Inflammatory macrophage treated with lipopolysaccharide for 4 hours (primary cell): ENCODE measurements at places on chromosomes 5 and 9.

DNA sequence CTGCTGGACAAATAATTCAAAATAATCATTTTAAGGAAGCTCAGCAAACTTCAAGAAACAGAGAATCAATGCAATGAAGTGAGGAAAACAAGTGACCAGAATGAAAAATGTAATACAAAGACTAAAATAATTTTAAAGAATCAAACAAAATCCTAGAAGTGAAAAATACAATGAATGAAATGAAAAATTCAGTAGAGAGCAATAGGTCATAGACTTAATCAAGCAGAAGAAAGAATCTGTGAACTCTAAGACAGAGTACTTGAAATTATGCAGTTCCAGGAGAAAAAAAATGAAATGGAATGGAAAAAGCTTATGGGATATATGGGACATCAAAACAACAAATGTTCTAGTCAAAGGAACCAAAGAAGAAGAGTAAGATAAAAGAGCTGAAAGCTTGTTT is 11.8 kb upstream of the ZDHHC21 start:
- no peak for DNase-seq

DNA sequence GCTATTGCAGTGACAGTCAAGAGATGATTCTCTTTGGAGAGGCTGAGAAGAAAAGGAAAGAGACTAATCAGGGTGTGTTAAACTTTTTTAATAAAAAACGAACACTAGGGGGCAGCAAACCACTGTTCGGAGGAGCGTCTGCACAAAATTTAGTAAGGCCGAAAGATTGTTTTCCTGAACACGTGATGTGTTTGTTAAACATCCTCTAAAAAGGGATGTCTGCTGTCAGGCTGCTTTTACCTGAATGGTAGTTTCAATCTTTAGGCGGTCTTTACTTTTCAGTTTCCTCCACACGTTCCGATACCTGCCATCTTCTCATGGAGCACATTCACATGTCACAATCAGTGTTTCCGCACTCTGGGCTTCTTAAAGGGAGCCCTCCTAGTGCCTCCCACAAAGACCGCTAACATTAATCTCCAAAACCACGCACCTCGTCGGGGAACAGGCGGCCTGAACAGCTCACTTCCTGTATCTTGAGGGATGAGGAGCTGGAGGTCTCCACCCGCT is 125.2 kb downstream of the GPBP1 start:
- DNase-seq, result peak; percentile 71

DNA sequence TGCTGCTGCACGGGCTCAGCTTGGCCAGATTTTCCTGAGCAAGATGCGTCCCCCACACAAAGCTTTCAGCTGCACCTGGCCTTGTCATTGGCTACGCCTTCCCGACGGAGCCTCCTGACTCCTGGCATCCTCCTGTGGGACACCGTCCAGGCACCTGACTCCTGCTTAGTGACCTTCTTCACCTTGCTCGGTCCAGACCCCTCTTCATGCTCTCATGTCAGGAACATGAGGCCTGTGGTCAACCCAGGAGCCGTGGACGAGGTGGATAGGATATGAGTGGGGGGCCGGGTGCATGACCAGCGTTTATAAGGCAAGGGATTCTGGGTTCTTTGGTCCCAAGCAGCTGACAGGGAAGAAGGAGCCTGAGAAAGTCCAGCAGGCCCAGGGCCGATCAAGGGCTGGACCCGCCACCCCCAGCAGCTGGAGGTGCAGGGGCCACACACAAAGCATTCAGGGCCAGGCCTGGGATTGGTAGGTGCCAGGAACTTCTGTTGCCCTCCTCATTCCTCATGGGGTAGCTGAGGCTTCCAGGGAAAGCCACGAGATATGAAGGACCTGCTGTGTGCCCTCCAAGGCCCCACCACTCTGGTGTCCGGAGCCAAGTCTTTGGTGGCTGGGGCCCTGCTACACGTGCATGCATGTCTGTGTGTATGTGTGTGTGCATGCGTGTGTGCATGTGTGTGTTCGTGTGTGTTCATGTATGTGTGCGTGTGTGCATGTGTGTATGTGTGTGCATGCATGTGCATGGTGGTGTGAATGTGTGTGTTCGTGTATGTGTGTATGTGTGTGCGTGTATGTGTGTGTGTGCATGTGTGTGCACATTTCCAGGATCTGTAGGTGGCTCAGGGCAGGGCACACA is 34.9 kb downstream of the SLC6A3 start:
- no peak for DNase-seq

GRCh38 chr5:59795141-59795540 is 98.4 kb downstream of the PDE4D start:
- DNase-seq, result no peak

DNA sequence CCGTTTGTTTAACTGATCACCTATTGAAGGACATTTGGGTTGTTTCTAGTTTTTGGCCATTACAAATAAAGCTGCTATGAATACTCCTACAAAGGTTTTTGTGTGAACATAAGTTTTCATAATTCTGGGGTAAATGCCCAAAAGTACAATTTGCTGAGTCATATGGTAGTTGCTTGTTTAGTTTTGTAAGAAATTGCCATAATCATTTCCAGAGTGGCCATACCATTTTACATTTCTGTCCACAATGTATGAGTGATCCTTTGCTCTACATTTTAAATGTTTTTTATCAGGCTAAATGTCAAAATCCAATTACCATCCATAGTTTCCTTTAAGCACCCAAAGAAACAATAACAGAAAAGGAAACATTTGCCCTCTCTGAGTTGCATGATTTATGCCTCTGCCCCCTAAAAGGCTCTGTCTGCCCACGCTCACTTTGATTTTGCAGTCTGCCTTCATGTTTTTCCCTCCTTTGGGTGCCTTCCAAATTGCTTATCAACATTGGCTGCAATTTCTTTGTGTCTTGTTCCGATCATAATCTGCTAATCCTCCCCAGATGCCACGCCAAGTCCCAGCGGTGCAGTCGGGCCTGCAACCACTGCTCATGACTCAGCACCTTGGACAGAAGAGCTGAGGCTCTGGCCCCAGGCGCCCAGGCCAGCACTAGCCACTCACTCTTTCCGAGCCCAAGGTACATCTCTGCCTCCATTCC is 339.2 kb downstream of the PIK3R1 start:
- DNase-seq, result no peak

DNA sequence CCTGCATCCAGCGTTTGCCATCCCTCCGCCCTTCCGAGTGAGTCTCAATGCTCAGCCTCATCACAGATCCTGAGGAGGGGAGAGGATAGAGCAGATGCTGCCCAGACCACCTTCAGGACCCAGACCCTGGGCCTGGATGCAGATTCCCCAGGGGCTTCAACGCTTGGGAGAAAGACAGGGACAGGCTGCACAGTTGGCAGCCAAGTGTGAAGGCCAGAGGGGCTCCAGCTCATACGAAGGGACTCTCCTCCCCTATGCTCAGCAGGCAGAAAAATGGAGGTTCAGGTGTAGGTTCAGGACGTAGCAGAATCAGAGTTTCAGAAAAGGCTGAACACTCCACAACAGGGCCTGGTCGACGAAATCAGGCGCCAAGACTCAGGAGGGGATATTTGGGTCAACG is 378.5 kb upstream of the IRX1 start:
- DNase-seq, result no peak

GRCh38 chr5:141664733-141665461 is 13.7 kb upstream of the FCHSD1 start:
- DNase-seq, result peak; percentile 73

- DNase-seq, result no peak
These were observed 58.4 kb downstream of the FRMD3 start for GRCh38 chr9:83479765-83480164.

GRCh38 chr5:145130996-145131395 is 704.1 kb downstream of the PRELID2 start:
- DNase-seq, result no peak

DNA sequence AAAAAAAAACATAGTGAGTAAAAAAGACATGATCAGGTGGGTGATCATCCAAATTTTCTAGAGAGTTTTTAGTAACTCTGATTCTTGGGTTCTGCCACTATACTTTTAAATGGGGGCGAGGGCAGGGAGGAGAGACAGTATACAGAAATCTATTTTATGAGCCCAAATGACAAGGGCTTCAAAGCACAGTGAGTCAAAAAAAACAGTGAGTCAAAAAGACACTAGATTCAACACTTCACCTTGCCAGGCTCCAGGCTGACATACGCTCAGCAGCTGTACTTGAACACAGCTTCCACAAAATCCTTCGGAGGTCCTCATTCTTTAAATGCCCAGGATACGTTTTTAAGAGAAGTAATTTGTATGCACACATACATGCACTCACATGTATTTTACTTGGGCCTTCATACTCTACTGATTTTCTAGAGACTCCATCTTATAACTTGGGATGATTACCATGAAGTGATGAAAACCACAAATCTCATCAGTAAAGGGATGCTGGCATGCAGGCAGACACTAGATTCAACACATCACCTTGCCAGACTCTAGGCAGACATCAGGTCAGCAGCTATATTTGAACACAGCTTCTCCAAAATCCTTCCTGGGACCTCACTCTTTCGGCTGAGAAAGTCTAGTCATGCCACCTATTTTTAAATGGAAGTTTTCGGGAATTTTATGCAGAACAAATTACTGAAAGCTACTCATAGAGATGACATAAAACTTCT is 28.8 kb downstream of the NR3C1 start:
- DNase-seq, result no peak

DNA sequence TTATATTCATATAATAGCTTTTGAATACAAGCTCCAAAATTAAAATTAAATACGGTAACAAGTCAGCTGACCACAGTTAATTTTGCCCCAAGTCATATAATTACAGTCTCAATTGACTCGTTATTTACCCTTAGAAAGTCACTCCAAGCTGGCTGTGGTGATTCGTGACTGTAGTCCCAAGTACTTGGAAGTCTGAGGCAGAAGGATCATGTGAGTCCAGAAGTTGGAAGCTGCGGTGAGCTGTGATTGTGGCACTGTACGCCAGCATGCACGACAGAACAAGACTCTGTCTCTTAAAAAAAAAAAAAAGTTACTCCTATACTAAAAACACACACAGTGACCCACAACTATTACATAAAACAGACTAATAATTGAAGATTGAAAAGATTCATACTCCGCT is 31.6 kb upstream of the DTWD2 start:
- peak; percentile 51 for DNase-seq

- DNase-seq, result no peak
These were observed 58.6 kb downstream of the VCAN start for GRCh38 chr5:83530193-83530592.

DNA sequence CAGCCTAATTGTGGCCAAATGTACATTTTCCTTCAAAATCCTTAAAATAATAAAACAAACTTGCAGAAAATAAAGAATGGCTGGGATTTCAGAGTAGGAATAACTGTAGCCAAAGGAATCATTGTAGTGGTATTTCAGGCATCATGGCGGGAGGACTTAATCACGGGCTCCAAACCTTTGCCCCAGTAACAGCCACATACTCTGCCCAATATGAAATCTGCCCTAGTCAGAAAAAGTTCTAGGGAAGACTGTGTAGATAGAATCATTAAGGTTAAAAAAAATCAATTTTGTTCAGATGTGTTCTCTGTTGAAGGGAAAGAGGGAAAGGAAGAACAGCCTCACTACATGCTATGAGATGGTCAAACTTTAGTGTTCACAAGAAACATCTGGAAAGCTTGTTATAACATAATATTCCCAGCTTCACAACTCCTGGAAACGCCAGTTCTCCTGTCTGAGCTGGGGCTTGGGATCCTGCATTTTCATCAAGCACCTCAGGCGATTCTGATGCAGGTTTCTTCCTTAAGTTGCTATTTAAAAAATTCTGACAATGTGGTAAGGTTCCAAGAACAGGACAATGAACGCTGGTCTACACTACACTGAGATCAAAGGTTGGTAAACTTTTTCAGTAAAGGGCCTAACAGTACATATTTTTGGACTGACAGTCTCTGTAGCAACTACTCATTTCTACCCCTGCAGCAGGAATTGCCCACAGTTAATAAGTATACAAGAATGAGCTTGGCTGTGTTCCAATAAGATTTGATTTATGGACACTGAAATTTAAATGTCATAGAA is 87.9 kb downstream of the CEMIP2 start:
- no peak for DNase-seq

- no peak for DNase-seq
These were observed 1279.1 kb upstream of the WWC1 start for GRCh38 chr5:167012123-167013034.

DNA sequence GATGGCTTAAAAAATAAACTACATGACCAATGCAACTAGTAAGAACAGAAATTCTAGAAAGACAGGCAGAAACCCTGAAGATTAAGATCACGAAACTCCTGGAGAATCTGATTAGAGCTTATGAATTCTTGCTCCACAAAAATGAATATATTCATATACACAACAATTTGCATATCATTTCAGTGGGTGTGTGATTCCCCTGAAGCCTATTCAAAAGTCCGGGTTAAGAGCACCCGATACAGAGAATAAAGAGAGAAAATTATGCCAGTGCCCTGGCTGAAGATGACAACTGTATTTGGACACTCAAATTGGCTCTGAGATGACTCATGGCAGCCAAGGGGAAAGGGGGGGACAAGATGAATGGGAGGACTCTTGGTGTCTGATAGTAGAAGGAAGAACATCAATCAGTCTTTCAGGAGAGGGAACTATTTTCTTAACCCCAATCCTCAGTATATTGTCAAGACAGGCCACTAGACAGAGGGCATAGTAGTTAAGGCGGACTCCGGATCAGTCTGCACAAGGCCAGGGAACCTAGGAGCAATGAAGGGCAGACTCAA is 6.0 kb downstream of the TMOD1 start:
- DNase-seq, result no peak

GRCh38 chr9:16316911-16317817 is 553.3 kb downstream of the BNC2 start:
- DNase-seq, result no peak

DNA sequence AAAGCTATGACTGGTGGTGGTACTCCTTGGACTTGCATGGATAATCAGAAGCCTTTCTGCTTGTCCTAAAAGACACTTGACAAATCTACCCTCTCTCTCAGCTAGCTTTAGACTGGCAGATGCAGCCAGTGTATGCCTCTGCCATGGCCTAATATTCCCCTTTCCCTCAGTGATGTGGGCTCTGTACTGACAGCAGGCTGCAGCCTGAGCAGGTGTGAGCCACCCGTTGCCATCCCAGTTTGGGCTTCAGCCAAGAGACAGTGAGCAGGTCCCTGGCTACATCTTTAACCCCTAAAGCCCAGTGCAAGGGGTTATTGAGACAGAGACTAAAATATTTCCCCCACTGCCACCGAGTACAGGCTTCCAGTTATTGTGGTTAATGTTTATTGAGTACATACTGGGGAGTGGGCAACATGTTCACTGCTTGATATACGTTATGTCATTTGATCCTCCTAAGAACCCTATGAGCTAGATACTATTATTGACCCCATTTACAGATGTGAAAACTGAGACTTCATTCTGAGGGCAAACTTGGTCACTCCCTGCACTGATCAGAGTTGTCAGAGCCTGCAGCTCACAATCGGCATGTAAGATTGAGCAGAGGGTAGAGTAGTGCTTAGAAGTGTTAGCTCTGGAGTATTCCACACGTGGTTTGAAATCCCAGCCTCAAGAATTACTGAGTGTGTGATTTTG is 254.2 kb downstream of the ARHGAP26 start:
- DNase-seq, result no peak

DNA sequence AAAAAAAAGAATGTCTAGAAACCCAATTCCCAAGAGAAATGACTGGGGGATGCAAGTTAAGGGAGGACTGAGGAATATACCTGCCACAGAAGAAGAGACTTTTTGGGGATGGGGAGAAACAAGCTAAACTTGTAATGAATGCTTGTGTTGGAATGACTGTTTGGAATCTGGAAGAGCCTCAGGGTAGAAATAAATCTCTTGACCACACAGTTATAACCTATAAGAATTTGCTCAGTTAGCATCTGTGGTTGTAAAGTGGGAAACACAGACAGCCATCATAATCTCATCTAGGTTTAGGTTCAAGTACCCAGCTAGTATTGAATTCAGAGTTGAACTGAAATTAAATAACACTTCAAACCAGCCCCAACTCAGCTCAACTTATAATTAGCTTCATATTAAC is 678.3 kb upstream of the CHD1 start:
- DNase-seq, result no peak
